ENCODE measurements at places on chromosomes 12 and 14. TPM values are rescaled to one million over a fixed set of nuclear protein-coding genes. Genes with fewer than 3 reads are reported as not detected.

DNA sequence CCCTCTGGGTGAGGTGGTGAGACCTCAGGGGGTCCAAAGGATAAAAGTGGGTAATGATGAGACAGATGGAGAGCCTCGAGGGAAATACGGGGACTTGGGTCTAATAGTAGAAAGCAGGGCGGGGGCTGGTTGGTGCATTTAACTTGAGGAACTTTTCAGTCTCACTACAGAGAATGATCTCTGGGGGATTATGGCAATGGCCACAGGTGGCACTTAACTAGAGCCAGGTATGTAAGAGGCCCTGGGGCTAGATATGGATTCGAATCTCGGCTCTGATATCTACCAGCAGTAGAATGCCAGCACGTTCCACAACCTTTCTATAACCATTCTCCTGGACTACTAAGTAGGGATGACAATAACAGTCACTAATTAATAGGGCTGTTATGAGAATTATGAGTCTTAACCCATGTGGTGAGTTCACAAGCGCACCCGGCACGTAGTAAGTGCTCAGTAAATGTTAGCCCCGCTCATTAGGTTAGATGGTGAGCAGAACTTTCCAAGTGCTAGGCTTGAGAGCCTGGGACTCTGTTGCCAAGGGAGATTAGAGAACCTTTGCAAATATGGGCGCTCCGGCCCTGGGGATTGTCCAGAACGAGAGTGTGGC lies 888 bp upstream of the PLXNC1 start:
- no peak for DNase-seq

The FAM181A gene
- not detected for polyA plus RNA-seq

The HOXC4 gene
- polyA plus RNA-seq, result 0.93 TPM

GRCh38 chr14:67620217-67620785 lies 581 bp downstream of the ARG2 start:
- DNase-seq, result no peak

The KLRC2 gene
- not detected for polyA plus RNA-seq

- DNase-seq, result no peak
Measured at GRCh38 chr12:4789776-4790175, 69.6 kb downstream of the GALNT8 start.

DNA sequence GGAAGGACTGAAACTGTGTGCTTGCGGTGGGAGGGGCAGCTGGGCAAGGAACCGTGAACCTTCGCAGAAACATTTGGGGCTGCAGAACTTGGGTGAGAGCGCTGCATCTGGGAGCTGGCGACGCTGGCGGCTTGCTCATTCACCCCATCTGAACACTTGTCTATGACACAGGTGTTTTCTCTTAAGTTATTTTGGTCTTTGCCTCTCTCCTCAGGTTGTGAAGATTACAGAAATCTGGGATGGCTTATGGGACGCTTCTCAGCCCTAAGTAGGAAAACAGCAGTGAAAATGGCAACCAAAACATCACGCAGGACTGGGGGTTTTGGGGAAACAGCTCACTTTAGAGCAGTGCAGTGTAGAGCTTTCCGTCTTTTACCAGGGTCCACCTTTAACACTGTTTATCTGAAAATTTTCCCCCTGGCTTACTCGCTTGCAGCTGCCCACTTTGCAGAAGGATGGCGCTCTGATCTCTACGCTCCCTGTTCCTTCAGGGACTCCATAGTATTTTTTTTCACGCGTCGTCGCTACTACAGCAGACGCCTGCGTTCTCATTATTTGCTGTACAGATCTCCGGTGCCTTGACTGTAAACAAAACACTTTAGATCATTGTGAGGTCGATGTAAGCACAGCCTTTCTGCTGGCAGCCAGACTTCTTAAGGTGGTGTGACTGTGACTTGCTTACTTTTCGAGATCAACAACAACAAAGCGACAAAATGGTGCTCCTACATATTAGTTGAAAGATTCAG lies 2.7 kb upstream of the CDKN1B start:
- no peak for DNase-seq

- DNase-seq, result no peak
Measured at GRCh38 chr14:60508707-60509437, at the start of gene SIX6. SIX6 (plus strand) TSS chr14:60509146; CDS start chr14:60509399, 253 bp downstream.

GRCh38 chr12:64232196-64232595 lies 10.1 kb upstream of the KICS2 start:
- DNase-seq, result no peak

DNA sequence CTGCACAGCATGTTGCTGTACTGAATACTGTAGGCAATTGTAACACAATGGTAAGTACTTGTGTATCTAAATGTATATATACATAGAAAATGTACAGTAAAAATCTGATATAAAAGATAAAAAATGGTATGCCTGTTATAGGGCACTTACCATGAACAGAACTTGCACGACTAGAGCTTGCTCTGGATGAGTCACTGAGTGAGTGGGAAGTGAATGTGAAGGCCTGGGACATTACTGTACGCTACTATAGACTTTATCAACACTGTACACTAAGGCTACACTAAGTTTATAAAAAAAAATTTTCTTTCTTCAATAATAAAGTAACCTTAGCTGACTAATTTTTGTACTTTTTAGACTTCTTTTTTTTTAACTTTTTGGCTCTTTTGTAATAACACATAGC lies 24.2 kb upstream of the NEDD1 start:
- DNase-seq, result no peak

The COX8C gene
- polyA plus RNA-seq, result not detected

DNA sequence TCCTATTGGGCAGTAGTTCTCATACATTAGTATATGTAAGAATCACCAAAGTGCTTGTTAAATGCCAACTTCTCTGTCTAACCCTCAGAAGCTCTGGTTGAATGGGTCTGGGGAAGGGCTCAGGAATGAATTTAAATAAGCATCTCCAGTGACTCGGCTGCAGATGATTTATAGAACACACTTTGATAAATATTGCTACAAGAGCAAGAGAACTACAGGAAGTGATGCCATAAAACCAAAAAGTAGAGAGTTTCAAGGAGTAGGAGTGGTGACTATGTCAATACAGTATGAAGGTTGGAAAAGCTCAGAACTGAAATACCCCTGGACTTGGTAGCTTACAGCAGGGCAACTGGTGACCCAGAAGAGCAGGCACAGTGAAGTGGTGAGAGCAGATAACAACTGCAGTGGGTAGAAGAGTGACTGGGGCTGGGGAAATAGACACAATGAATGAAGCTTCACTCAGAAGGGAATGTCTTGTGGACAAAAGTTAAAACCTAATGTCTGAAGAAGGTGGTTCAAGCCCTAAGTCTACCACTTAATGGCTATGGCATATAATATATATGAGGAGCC lies 8.0 kb upstream of the PLEKHA5 start:
- DNase-seq, result no peak

- DNase-seq, result no peak
Measured at GRCh38 chr12:107223821-107224220, 130.5 kb upstream of the CRY1 start.

DNA sequence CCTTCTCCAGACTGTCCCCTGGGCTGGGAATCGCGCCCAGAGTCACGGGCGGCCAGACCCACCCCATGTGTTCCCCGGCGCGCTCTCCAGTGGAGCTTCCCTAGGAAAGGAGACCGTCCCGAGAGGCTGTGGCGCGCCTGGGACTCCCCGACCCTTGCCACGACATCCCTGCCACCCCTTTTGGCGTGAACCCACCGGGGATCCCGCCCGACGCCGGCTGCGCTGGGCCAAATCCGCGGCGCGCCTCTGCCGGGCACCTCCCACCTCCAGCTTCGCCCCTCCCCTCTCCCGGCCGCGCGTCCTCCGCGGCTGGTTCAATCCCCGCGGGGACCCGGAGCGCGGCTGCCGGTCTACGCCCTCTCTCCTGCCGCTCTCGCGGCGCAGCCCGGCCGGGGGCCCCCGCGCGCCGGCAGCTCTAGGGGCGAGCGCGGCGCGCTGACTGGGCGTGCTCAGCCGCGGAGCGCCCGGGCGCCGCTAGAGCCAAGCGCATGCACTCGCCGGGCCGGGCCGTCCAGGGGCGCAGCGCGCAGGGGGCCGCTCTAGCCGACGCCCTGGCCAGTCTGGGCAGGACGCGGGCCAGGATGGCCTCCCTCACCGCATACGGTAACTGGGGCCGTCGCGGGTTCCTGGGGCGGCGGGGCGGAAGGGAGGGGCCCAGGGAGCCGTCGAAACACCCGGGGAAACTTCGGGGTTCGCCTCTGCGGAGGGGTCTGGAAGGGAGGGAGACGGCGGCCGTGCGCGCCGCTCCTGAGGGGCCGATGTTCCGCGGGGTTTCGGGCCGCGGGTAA lies 77.4 kb upstream of the ANO4 start:
- DNase-seq, result no peak

DNA sequence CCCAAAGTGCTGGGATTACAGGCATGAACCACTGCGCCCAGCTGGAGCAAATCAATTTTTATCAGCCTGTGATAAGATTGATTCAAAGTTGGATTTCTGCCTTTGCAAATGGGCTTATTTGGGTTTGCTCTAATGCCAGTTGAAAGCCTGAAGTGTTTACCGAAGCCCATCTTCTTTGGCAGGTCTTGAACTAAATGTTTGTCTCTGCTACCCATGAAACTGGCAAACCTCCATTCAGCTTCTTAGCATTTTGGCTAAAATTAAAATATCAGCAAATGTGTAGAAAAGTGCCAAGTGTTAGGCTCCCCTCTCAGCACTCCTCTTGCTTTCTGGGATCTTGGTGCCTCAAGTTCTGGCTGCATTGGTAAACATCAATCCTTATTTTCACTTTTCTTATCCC lies 61.5 kb downstream of the MGAT4C start:
- no peak for DNase-seq

DNA sequence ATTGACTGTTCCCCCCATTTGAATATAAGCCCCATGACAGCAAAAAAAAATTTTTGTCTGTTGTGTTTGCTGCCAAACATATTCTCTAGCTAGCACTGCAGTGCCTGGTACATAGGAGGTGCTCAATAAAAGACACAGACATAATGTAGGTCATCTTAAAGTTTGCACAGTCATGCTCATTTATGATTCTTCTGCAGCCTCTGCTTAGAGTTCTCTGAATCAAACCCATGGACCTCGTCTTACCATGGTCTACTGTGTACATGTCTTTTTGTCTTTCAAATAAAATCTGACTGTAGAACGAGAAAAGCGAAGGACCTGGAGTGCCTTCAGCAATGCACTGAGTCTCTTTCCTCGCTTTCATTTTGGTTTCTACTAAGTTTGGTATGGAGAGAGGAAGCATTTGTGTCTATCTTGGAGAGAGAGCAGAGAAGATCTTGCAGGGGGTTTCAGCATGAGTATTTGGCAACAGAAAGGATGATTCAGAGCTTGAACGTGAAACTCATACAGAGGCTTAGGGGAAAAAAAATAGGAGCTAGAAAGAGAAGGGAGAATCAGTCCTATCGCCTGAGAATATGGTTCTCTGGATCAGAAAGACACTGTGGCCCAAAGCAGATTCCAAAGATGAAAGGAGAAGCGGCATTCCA lies 38.8 kb upstream of the TMCC3 start:
- no peak for DNase-seq

The KRT78 gene
- polyA plus RNA-seq, result not detected

- DNase-seq, result no peak
Measured at GRCh38 chr12:18811273-18811672, 73.4 kb downstream of the CAPZA3 start.

DNA sequence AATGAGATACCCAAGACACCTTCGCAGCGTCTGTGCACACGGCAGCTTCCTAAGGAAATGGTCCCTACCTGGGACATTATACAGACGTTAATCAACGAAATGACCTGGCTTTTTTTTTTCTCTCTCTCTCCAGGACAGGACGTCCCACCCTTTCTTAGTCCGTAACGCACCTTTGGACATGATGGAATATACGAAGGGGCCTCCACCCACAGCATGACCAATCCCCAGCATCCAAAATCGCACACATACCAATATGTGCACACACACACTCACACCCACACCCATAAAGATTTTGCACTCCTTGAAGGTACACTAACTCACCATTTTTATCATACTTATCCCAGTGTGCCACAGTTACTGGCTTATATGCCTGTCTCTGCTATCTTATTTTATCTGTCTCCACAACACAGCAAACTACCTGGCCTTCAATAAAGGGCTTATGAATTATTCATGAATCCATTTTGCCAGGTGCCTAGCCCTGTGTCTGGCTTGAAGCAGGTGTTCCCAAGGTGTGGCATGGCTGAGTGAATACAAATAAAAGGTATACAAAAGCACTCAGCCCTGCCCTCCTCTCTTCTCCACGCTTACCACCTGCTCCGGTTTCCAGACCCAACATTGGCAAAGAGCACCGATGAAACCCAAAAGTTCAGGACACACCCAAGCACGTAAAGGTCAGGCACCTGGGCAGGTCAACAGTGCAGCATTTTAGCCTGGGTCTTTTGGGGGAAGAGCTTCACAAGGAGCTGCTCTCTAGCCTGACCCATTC lies 2.2 kb downstream of the SCNN1A start:
- no peak for DNase-seq

The GDF3 gene
- not detected for polyA plus RNA-seq

The SERPINA12 gene
- not detected for polyA plus RNA-seq

The IPO4 gene
- polyA plus RNA-seq, result 26.8 TPM

Data from BJ (cell line).